ENCODE measurements at places on chromosomes 2 and 18.
A peak's percentile ranks its signal among the peaks of the same experiment; 100 is the strongest.

GRCh38 chr2:240178564-240178963 is 38.1 kb upstream of the OTOS start:
- H3K27me3 ChIP-seq = no peaks in the 10 kb centered on the region
- H3K27ac ChIP-seq = no peak overlapping the region
- DNase-seq = no peak
- no peaks in the 10 kb centered on the region for H3K36me3 ChIP-seq
- H3K4me1 ChIP-seq = no peaks in the 10 kb centered on the region
- no peak overlapping the region for H3K4me3 ChIP-seq

GRCh38 chr2:10934308-10934978 is 22.7 kb downstream of the KCNF1 start:
- no peak overlapping the region for H3K27ac ChIP-seq
- DNase-seq = no peak
- no peaks in the 10 kb centered on the region for H3K27me3 ChIP-seq
- H3K4me3 ChIP-seq = no peak overlapping the region

DNA sequence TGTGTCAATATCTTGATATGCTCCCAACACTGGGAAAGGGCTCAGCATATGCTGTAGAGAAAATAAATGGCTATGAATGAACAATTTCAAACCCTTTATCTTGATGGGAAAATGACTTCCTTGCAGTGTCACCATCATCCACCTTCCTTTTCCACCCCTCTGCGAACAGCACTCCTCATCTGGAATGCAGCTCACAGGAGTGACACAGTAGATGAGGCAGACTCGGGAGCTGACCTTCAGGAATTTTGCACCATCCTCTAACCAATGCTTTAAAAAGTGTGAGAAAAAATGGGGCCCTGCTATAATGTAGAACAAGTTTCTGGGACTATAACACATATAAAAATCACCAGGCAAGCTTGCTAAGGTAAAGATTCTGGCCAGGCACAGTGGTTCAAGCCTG is 41.3 kb upstream of the YPEL5 start:
- no peak for DNase-seq
- H3K27me3 ChIP-seq = 0 out of 2 replicates have a peak, but pooled peaks cover 1% of the 10 kb centered on the region
- no peak overlapping the region for H3K27ac ChIP-seq
- H3K4me3 ChIP-seq = no peak overlapping the region

DNA sequence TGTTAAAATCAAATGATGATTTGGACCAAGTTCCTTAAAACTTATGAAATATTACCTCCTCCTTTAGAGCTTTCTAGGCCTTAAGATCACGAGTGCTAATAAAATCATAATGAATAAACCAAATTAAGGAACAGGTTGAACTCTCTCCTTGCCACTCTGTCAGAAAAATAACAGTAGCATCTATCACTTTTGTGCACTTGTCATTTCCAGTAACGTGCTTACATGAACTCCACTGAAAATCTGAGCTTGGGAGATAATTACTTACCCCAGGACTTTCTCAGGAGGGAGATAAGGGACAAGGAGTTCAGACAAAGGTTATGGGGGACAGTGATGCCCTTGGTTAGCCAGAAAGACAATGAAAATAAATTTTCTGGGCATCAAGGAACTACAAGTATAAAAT is 36.0 kb downstream of the EPB41L3 start:
- H3K27ac ChIP-seq = no peak overlapping the region
- no peaks in the 10 kb centered on the region for H3K4me1 ChIP-seq
- H3K27me3 ChIP-seq = no peaks in the 10 kb centered on the region
- DNase-seq = no peak

GRCh38 chr2:233993461-233993860 is 57.0 kb upstream of the SPP2 start:
- no peak overlapping the region for H3K4me3 ChIP-seq
- no peaks in the 10 kb centered on the region for H3K36me3 ChIP-seq
- H3K27me3 ChIP-seq = no peaks in the 10 kb centered on the region
- no peak overlapping the region for H3K27ac ChIP-seq

- H3K27ac ChIP-seq = no peak overlapping the region
- DNase-seq = no peak
- no peak overlapping the region for H3K4me3 ChIP-seq
- H3K36me3 ChIP-seq = no peaks in the 10 kb centered on the region
These were observed 47.7 kb downstream of the SMAD7 start for GRCh38 chr18:48902856-48903601.

DNA sequence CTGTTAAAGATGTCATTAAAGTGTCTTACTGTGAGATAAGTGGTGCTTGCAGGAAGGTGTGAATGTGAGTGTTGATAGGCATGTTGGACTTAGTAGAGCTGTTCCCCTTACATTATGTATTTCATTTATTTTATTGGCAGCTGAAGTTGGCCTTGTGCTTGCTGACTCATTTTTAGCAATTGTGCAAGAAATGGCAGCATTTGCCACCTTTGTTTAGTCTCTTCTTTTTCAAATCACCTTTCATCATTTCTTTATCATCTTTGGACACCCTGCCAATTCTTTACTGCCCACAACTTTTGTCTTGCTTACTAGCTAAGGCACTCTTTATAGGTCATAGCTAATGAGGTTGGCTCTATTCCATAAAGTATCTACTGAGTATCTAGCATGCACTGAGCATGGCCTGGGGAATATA is 130.3 kb upstream of the LYPD6 start:
- no peaks in the 10 kb centered on the region for H3K27me3 ChIP-seq
- no peak overlapping the region for H3K27ac ChIP-seq
- 0 out of 2 replicates have a peak, but pooled peaks cover 5% of the 10 kb centered on the region for H3K4me1 ChIP-seq
- H3K4me3 ChIP-seq = no peak overlapping the region
- no peak for DNase-seq
- no peaks in the 10 kb centered on the region for H3K36me3 ChIP-seq

GRCh38 chr2:151576080-151576479 is 158.2 kb downstream of the NEB start:
- no peaks in the 10 kb centered on the region for H3K27me3 ChIP-seq
- H3K4me1 ChIP-seq = no peaks in the 10 kb centered on the region
- H3K4me3 ChIP-seq = no peak overlapping the region
- no peak for DNase-seq
- H3K36me3 ChIP-seq = no peaks in the 10 kb centered on the region

DNA sequence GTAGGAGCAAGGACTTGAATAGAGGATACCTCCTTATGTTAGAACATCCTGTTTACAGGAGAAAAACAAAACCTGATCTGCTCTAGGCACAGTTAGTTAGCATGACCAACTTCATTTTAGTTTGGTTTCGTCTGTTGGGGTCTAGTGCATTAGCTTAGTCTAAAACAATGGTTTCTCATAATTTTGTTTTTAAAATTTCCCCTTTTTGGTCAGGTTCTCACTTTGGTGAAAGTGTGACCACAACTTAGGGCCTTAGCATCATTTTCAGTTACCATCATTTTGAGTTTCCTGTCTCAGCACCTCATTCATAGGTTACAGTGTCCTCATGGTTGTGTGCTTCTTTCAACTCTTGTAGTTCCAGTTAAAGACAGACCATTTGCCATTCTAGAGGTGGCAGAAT is 1277.0 kb upstream of the SLC39A10 start:
- H3K4me3 ChIP-seq = no peak overlapping the region
- no peaks in the 10 kb centered on the region for H3K4me1 ChIP-seq
- no peaks in the 10 kb centered on the region for H3K36me3 ChIP-seq

DNA sequence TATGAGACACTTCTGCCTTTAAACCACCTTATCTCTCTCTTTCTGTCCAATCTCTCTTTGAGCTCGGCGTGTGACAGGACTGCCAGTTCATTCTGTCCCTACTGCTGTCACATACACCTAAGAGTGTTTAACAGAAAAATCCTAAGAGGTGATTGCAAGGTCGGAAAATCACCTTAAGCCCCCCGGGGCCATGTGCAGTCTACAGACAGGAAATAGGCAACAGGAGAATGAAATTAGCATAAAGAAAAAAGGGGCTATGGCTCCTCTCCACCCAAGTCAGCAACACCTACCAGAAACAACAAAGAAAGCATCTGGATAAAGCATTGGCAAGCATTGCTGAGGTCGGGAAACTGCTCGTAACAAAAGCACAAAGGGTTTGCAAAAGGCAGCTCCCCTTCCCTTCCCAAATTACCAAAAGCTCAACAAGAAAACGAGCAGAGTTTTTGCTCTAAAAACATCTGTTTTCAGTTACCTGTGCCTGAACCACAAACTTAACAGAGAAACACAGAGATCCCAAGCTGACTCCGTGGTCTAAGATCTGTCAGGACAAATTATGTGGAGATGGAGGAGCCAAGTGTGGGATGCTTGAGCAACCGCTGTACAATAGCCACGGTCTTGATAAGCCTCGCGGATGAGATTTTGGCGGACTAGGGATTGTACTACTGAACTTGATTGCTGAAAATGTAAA is 30.4 kb downstream of the ANKRD44 start:
- H3K36me3 ChIP-seq = no peaks in the 10 kb centered on the region
- H3K4me3 ChIP-seq = no peak overlapping the region
- no peak for DNase-seq
- no peaks in the 10 kb centered on the region for H3K4me1 ChIP-seq

- no peak overlapping the region for H3K4me3 ChIP-seq
- H3K27me3 ChIP-seq = no peaks in the 10 kb centered on the region
- no peaks in the 10 kb centered on the region for H3K4me1 ChIP-seq
- H3K27ac ChIP-seq = no peak overlapping the region
These were observed 273.8 kb downstream of the AGPS start for GRCh38 chr2:177666408-177666807.

GRCh38 chr2:152479282-152479681 is 144.3 kb downstream of the FMNL2 start:
- no peak for DNase-seq
- no peaks in the 10 kb centered on the region for H3K27me3 ChIP-seq
- peaks cover 35% of the 10 kb centered on the region for H3K4me1 ChIP-seq
- H3K4me3 ChIP-seq = no peak overlapping the region

GRCh38 chr18:65859075-65859474 is 108.3 kb downstream of the CDH7 start:
- H3K4me3 ChIP-seq = no peak overlapping the region
- peak; percentile 1 for DNase-seq
- no peak overlapping the region for H3K27ac ChIP-seq
- H3K4me1 ChIP-seq = no peaks in the 10 kb centered on the region
- no peaks in the 10 kb centered on the region for H3K27me3 ChIP-seq
- H3K36me3 ChIP-seq = no peaks in the 10 kb centered on the region

DNA sequence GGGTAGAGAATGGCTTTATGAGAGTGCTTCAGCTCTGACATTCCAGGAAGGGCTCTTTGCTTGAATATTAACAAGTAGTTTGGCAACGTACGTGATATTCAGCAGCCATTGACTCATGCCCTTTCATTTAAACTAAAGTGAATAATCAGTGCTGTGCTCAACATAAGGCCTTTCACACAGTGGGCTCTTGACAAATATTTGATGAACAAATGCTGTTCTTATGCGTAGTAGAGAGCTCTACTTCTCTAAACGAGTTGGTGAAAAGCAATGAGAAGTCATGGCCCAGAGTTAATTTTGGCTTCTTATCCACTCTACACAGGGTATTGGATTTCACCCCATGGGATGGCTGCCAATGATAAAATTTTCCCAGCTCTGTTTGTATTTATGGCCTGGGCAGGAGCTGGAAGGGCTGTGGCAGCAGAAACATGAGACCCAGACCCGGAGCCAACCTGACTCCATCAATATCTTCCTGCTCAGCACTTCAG is 338.9 kb downstream of the CCDC85A start:
- no peak overlapping the region for H3K27ac ChIP-seq
- no peaks in the 10 kb centered on the region for H3K4me1 ChIP-seq
- H3K36me3 ChIP-seq = no peaks in the 10 kb centered on the region
- DNase-seq = no peak
- no peak overlapping the region for H3K4me3 ChIP-seq

DNA sequence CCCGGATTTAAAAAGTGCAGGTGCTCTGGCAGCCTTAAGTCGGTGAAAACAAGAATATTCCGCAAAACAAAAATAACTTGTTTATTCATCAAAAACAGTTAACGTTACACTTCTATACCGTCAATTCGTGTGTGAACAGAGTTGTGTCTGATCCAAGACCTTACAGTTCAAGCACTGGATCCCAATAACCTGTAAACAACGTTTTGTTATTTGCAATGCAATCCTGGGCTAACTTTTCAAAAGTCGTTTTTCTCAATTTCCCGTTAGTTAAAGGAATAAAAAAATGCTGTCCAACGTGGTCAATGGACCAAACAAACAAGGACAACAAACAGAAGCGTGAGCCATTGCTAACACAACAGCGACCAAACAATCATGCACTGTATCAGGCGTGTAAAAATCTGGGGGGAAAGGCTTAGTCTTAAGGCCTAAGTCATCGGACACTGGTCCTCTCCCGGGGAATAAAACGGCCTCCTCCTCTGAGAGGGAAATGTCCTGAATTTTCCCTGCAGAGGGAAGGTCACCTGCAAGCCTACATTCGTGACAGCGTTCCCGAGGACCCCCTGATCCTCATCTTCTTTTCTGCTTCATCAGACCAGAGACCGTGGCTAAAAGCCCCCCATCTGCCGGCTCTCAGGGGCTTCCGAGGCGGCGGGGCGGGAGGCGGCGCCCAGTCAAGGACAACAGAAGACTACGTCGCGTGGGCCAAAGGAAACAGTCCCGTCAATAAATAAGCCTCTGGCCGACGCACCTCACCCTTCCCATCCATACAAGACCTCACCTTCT is 490 bp downstream of the NDUFS1 start:
- no peaks in the 10 kb centered on the region for H3K27me3 ChIP-seq
- no peak for DNase-seq
- peaks cover 6% of the 10 kb centered on the region for H3K36me3 ChIP-seq
- peak overlapping the region; percentile 99 for H3K27ac ChIP-seq

DNA sequence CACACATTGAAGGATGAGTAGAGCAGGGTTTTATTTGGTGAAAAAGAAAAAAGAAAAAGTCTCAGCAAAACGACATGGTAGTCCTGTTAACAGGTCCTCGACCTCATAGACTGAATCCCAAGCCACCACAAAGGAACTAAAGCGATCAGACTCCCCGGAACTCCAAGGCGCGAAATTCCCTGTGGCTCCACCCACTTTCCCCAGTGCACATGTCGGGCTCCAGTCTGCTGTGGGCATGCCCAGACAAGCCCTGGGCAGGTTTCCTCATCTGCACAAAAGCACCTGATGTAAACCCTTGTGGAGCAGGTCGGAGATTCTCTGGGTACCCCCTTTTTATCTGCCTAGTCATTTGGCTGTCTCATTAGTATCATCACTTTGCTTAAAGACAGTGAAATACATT is 170.7 kb upstream of the FSIP2 start:
- H3K27me3 ChIP-seq = no peaks in the 10 kb centered on the region
- DNase-seq = no peak
- H3K4me3 ChIP-seq = no peak overlapping the region
- no peaks in the 10 kb centered on the region for H3K36me3 ChIP-seq
- no peak overlapping the region for H3K27ac ChIP-seq

DNA sequence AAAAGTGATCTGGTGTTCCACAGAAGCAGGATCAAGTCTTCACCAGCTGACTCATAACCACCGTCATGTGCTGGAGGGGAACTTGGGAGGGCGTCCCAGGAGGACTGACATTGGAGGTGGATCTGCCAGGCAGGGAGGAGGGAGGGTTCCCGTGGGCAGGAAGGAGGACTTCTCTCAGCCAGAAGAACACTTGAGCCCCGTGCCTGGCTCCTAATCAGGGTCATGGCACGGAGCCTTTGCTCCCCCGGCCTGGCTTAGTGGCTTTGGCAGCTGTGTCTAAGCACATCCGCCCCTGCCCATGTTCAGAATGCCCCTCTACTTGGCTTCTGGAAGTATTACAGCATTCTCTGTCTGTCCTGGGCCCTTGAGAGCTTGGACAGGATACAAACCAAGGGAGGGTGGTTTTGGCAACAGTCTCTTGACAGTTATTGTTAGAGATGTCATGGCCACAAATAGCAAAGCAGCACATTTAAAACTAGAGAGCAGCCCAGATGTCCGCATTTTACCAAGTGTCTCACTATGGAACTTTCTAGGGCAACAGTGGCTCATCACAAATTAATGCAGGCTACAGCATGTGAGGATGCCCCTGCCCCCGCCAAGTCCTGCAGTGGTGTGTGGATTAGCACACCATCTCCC is 11.5 kb downstream of the PPP1R7 start:
- no peak overlapping the region for H3K4me3 ChIP-seq
- H3K36me3 ChIP-seq = no peaks in the 10 kb centered on the region
- DNase-seq = no peak

All from Caco-2 (cell line).